A549 (cell line): ENCODE measurements at places on chromosomes 4 and X. TPM values are rescaled to one million over a fixed set of nuclear protein-coding genes. Genes with fewer than 3 reads are reported as not detected.

AADAT gene
- polyA plus RNA-seq, result 8.8 to 9.8 TPM (median 9.6 TPM) in 3 replicates

FMR1NB gene
- not detected in 3 replicates for polyA plus RNA-seq

DOCK11 gene
- polyA plus RNA-seq, result 5.8 to 7.8 TPM (median 5.9 TPM) in 3 replicates

TMSB4X gene
- 6,622 to 7,955 TPM (median 7,447 TPM) in 3 replicates for polyA plus RNA-seq

CT55 gene
- not detected in 3 replicates for polyA plus RNA-seq

GRCh38 chr4:3771939-3772495 lies 5.8 kb downstream of the ADRA2C start:
- no peak for DNase-seq

GRCh38 chr4:140078366-140078765 lies 75.6 kb downstream of the MAML3 start:
- DNase-seq, result no peak

GRCh38 chr4:129189630-129190029 lies 93.7 kb downstream of the C4orf33 start:
- no peak for DNase-seq

DNA sequence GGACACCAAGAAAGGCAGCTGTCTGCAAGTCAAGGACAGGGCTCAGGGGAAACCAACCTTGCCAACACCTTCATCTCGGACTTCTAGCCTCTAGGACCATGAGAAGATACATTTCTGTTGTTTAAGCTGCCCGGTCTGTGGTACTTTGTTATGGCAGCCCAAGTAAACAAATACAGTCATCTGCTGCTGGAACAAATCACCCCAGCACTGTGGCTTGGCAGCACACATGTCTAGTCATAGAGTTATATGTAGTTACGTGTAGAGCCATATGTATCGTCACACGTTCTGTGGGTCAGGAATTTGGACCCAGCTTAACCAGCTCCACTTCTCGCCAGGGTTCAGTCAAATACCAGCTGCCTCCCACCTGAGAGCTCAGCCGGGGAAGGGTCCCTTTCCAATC lies 2.5 kb downstream of the HTT-AS start:
- DNase-seq, result no peak

- DNase-seq, result no peak
Measured at GRCh38 chr4:3465698-3466671, 2.9 kb downstream of the DOK7 start.

GRCh38 chrX:40109288-40110008 lies 11.7 kb upstream of the BCOR start:
- peak; percentile 37 for DNase-seq
